ENCODE measurements at places on chromosomes 7 and 10.

- no peak for DNase-seq
These were observed 668.3 kb upstream of the FOXK1 start for GRCh38 chr7:4013793-4014192.

DNA sequence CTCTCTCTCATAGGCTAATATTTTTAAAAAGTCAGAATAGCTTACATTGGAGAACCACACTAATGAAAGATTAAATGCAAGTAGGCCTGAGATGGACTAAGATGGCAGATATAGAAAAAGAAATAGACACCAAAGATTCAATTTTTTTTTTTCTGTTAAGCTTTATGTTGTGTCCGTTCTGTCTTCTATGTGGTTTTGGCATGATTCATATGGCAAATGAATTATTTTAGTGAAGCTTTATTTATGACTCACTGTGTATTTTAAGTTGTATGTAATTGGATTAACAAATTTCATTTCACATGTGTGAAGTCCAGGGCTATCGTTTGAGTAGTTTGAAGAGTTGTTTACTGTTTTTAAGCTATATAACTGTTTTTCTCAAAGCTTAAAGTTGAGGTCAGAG, 214.8 kb downstream of the CAMK1D start:
- peak; percentile 1 for DNase-seq

DNA sequence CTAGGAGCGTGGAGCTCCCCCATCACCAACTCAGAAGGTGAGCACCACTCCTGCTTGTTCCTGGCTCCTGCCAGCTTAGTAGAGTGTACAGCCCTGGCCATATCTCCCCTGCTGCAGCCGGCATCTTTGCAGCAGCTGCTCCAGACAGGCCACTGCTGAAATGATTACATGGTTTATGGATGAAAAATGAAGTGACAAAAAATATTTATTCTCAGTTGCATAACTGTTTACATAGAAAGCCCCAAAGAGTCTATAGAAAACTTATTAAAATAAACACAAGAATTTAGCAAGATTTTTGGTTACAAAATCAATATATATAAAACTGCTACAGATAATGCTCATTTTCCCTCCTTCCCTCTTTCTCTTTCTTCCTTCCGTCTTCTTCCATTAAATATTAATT, 27.2 kb downstream of the C10orf67 start:
- no peak for DNase-seq

- DNase-seq: no peak
These were observed 13.3 kb upstream of the C10orf53 start for GRCh38 chr10:49666054-49666615.

DNA sequence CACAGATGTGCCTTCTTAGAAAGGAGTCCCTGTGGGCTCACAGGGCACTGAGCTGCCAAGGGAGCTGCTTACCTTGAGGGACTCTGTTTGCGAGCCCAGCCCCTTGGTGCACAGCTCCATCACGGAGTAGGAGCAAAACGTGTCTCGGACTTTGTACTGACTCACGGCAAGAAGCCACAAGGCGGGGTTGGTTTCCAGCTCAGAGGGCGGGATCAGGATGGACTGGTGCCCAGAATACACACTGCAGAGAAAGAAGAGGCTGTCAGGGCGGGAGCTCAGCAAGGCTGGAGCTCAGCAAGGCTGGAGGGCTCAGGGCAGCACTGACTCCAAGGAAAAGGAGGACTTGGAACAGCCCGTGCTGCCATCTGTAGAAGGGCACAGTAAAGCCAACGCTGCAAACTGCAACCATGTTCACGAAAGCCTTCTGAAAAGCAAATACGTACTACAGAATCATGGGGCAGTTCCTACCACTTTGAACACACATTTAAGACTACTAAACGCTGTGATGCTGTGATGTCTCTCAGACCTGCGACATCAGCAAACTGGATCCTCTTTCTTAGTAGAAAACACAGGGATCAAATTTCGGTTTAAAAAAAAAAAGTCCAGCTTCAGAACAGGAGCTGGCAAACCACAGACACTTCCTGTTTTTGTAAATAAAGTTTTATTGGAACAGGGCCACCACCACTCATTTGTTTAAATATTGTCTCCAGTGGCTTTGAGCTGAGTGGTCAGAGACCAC, 194.3 kb downstream of the ZMYND11 start:
- DNase-seq: peak; percentile 97

DNA sequence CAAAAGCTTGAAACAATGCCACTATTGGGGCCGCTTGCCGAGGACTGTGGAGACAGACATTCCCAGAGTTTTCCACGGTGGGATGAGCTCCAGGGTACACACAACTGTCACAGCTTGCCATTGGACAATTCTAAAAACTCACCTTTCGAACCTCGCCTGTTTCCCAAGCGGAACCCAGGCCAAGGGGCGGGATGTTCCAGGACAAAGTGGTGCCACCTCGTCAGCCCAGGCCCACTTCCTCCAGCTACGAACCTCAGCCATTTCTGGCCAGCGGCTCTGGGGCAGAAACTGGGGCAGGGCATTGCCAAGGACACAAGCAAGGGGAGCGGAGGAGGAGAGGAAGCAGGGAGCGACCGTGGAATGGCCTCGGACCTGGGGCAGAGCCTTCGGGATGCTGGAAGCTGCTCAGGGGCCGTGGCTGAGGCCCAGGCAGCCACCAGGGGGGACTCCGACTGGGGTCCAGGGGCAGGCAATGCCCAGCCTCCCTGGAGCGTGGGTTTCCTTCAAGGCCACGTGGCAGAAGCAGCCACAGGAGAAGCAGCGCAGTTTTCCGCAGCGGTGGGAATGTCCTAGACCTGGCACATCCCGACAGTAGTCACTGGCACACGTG, 44.7 kb upstream of the INSIG1 start:
- no peak for DNase-seq

DNA sequence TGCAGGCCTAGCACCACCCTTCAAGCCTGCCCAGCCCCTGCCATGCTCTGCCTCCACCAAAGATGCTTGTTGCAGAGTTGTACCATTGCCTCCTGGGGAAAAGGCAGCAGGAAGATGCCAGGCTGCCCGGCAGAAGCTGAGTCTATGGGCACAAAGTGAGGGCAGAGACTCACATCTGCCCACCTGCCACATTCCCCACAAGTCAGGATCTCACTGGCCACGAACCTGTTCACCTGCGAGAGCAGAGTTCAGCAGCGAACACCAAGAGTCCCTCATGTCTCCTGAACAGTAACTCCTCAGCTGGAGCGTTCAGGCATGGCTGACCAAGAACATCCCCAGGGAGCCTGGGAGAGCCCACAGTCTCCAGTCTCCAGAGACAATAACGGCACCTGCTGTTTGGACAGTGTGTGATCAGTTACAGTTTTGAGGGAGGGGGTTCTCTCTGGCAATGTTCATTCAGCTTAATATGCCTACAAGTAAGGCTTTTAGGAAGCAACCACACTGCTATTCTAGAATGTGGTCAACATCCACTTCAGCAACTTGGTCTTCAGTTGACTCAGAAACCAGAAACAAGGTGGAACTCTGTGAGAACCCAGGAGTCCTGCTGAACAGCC, 78.5 kb downstream of the GRID1 start:
- DNase-seq: no peak
